ENCODE measurements at places on chromosomes 3 and 15.

- no peak for DNase-seq
Measured at GRCh38 chr15:77840991-77841775, 208.5 kb upstream of the LINGO1 start.

- no peak for DNase-seq
Measured at GRCh38 chr3:58154626-58155449, 55.9 kb downstream of the DNASE1L3 start.

DNA sequence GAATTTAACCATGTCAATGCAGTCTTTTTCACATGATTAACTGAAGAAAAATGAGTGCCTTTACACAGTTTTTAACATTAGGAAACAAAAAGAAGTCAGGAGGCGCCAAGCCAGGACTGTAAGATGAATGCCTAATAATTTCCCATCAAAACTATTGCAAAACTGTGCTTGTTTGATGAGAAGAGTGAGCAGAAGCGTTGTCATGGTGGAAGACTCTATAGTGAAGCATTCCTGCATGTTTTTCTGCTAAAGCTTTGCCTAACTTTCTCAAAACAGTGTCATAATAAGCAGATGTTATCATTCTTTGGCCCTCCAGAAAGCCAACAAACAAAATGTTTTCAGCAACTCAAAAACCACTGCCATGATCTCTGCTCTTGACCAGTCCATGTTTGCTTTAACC is 156.8 kb upstream of the CDIN1 start:
- no peak for DNase-seq

- DNase-seq, result no peak
Measured at GRCh38 chr15:29128671-29129070, 141.0 kb downstream of the NSMCE3 start.

DNA sequence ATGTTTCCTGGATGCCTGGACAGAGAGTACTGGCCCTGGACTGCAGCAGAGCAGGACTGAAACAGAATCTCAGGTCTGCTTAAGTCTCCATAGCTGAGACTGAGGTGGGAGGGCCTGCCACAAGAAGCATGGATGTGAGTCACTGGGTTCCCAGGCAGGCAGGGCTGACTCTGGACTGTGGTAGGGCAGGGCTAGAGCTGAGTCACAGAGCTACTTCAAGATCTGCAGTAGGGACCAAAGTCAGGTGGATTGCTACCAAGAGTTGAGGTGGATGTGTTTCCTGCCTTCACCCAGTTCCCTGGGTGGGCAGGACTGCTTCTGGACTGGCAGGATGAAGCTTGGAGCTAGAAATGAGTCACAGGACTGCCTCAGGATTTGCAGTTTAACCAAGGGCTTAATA is 282.9 kb downstream of the AGBL1 start:
- no peak for DNase-seq

- no peak for DNase-seq
Measured at GRCh38 chr3:192879346-192880031, 38.2 kb downstream of the MB21D2 start.

Data from activated CD4-positive, alpha-beta T cell treated with anti-CD3 and anti-CD28 coated beads for 4 hours (primary cell).